ENCODE measurements at places on chromosomes 11 and 22.

- no peak for DNase-seq
Measured at GRCh38 chr11:18304745-18305144, 17.2 kb downstream of the HPS5 start.

DNA sequence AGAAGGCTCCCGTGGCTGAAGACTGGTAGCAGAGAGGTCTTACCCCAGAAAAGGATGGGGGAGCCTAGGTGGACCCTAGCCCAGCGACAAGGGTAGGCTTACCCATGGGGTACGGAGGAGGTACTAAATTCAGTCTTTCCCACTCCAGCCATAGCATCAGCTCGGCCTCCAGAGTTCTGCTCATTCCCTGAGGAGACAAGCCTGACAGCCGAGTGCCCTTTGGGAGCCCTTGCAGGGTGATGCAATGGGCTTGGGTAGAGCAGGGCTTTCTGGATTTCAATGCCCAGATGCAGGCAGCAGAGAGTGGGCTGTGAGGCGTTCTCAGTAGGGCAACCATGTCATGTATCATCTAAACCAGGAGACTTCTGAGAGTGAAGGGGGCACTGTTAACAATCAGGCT is 124.7 kb downstream of the MICAL2 start:
- DNase-seq, result no peak

DNA sequence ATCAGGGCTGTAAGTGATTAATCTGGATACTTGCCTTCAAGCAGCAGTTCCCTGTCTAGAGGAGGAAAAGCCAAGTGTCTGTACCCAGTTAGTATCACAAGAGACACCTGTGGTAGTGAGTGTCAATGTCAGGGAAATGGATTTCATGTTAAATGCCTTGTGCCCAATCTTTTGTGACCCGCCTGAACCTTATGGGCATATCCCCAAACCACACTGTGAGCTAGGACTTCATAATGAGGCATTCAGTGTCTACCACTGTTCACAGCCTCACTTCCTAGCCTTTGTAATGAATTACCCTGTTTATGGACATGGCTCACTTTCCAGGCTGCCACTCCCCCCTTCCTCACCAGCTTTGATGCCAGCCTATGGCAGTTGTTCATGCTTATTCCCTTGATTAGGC is 125.1 kb downstream of the TRIM44 start:
- DNase-seq, result no peak

DNA sequence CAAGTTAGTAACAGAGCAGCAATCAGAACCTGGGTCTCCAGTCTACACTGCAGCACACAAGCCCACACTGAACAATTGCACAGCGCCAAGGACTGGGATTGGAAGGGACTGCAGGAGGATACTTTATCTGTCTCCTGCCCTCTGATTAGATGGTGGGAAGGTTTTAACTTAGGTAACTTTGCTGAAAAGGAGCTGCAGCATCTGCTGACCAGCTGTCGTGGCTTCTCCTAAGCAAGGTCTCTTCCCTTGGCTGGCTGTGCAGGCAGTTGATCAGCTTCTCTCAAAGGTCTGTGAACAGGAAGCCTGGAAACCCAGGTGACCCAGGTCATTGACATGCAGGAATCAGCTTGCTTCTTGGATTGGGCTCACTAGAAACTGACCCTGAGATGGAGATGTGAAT is 82.4 kb downstream of the ISX start:
- no peak for DNase-seq

GRCh38 chr11:109971184-109971523 is 122.0 kb upstream of the ZC3H12C start:
- no peak for DNase-seq

GRCh38 chr11:86313793-86314192 is 11.8 kb downstream of the HIKESHI start:
- no peak for DNase-seq

GRCh38 chr22:42922374-42923191 is 65.5 kb upstream of the ARFGAP3 start:
- no peak for DNase-seq

DNA sequence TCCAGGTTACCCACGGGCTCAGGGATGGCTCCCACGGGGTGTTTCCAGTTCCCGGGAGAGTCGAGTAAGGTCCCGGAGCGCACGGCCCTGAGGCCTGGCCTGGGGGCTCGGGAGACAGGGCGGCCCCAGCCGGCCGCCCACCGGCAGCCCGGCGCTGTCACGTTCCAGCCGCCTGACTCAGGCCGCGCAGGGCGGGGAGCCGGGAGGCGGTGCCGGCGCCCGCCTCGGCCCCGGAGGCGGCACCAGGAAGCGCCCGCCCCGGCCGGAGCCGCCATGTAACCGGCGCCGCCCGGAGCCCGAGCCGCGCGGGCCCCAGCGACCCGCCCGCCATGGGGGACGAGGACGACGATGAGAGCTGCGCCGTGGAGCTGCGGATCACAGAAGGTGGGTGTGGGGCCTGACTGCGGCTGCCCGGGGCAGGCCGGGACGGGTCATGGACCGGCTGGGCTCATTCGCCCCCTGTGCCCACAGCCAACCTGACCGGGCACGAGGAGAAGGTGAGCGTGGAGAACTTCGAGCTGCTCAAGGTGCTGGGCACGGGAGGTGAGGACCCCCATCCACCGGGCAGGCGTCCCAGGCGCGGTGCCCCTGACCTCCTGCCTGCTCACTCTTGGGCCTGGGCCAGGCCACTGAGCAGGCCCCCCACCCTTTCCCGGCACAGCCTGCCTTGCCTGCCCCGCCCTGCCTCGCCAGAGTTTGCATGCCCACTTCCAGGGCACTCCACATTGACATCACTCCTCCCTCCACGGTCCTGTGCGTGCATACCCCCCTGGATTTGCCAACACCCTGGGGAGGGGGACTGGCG is at the start of gene RPS6KA4:
TSS of gene RPS6KA4 (plus strand) at position 256 of the 805 bp plus-strand sequence. CDS start at position 330, 74 bp downstream.
- DNase-seq, result peak; percentile 23

GRCh38 chr11:16338393-16338792 is 18.0 kb downstream of the SOX6 start:
- no peak for DNase-seq

- no peak for DNase-seq
Measured at GRCh38 chr11:108672786-108673185, 7.9 kb downstream of the DDX10 start.

- no peak for DNase-seq
Measured at GRCh38 chr11:100855466-100856067, 168.5 kb downstream of the ARHGAP42 start.

- no peak for DNase-seq
Measured at GRCh38 chr22:36285545-36285944, 32.6 kb downstream of the APOL1 start.

GRCh38 chr11:19539861-19540260 is 172.8 kb upstream of the NAV2 start:
- DNase-seq, result no peak

Measured in occipital lobe (tissue), 3 donors.